ENCODE measurements at places on chromosomes 6 and 20.

GRCh38 chr20:3997446-3997845, 17.9 kb downstream of the RNF24 start:
- DNase-seq: no peak

GRCh38 chr20:60272790-60273189, 314.6 kb downstream of the CDH26 start:
- no peak for DNase-seq

DNA sequence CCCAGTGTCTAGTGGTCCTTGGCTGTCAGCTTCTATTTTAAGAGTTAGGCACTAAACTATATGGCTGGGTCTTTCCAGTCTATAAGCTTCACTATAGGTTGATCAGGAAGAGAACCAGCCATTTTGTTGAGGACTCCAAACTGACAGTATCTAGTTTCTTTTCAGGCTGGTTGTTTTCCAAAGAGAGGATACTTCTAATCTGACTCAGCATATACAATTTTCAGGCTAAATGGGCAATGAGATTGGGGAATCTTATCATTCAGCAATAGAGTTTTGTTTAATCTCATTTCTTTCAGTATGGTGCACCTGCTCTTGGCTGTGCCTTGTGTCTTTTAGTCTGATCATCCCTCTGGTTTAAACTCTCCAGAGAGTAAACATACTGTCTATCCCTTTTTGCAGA, 20.4 kb upstream of the CTAGE9 start:
- DNase-seq: no peak

DNA sequence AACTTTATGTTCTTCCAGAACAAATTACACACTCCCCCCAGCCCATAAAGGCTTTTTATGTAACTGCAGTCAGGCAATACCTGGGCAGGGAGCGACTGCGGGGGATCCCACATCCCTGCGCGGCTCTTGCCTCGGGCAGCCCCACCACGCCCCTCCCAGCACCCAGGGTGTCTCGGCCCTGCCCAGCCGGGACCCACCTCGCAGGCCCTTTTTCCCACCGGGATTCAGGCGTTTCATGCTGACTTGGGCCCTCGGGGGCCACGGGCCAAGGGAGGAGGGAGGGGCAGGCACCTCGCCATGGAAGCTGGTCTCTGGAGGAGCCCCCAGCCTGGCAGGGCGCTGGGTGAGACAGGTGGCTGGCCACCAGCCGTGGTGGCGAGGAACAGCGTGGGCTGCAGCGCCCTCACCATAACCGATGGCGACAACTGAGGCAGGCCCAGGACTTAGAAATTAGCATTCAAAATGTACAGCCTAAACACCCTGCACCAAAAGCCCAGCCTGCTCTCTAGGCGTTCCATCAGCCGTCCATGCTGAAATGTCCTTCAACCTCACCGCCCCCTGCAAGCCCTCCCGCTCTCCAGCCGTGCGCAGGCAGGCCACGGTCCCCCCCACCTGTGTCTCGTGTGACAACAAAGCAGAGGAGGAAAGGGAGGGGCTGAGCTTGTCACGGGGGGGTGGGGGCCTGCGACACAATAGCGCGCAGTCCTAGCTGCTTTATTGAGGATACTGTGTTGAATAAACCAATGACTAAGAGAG, 15.1 kb upstream of the FOXC1 start:
- DNase-seq: no peak

DNA sequence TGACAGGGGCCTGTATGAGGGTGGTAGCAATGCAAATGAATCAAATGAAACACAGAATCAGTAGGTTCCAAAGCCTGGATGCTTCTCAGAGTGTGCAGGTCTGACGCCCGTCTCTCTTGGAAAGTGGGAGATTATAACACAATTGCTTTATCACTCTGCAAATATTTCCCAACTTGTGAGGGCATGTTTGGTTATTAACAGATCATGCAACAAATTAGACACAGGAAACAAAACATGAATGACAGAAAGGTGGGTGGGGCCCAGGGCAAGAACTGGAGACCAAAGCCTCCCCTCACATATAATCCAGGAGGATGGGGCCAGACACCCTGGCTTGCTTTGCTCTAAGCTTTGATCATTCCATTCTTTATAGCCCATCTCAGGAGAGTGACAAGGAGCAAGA, 108.6 kb upstream of the MRPS10 start:
- DNase-seq: no peak

DNA sequence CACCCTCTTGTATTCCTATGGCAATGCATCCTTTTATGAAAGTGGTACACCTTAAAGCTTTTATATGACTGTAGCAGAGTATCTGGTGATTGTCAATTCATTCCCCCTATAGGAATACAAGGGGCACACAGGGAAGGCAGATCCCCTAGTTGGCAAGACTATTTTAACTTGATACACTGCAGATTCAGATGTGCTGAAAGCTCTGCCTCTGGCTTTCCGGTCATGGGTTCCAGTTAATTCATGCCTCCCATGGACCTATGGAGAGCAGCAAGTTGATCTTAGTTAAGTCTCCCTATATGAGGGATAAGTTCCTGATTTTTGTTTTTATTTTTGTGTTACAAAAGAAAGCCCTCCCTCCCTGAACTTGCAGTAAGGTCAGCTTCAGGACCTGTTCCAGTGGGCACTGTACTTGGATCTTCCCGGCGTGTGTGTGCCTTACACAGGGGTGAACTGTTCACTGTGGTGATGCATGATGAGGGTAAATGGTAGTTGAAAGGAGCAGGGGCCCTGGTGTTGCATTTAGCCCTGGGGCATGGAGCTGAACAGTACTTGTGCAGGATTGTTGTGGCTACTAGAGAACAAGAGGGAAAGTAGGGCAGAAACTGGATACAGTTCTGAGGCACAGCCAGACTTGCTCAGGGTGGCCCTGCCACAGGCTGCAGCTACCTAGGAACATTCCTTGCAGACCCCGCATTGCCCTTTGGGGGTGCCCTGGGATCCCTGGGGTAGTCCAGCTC, 292.1 kb downstream of the ESR1 start:
- no peak for DNase-seq

DNA sequence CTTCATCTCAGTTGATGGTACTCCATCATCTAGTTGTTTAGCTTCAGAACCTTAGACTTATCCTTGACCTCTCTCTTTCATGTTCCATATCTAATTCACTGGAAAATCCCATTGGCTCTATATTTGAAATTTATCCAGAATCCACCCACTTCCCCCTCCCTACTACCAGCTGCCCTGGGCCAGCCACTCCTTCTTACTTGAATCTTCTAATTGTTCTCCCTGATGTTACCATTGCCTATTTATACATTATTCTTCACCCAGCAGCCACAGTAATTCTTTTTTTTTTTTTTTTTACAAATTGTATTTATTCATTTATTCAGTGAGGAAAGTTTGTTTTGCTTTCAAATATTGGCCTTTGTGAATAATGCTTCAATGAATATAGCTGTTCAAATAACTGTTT, 8.2 kb downstream of the SEC23B start:
- DNase-seq: no peak

GRCh38 chr20:31630187-31630790, 7.4 kb upstream of the COX4I2 start:
- no peak for DNase-seq

GRCh38 chr6:112296694-112297093, 42.3 kb upstream of the LAMA4 start:
- no peak for DNase-seq

DNA sequence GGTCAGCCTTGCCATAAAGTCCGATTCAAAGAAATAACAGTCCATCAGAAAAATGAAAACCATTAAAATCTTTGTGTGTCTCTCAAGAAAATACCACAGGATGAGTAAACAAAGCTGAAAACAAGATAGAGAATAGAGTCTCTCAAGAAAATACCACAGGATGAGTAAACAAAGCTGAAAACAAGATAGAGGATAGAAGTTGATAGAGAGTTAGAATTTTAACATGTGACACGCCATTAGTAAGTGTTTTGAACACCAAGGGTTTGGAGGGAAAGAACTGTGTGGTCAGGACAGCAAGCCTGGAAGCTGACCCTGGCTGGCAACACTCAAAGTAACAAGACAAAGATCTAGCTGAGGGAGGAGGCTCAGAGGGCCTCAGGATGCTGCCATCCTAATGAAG, 43.9 kb upstream of the PRND start:
- DNase-seq: no peak
